ENCODE measurements at places on chromosomes 7 and 10.

DNA sequence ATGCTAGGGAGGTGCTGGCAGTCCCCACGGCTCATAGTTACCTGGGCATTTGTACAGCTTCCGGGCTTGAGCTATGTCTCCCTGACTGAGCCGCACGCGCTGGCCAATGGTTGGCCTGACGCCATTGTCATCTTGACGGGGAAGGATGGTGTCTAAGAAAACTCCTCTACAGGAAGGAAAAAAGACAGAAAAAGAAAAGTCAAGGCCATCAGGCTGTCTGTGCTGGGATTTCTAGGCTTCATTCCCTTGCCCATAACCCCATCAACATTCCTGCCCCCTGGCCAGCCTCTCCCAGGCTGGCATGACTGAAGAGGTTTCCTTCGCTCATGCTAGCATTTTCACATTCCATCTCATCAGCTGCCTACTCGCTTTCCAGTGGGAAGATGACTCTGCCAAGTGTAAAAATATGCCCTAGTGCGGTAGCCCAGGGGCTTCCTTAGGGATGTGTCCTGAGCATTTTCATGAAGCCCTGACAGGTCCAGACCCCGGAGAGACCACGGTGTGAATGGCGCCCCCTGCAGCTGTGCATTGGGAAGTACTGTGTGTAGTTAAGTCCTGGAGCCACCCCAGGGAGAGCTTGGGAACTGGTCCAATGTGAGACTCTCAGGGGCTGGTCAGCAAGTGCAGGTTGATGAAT is 54.5 kb upstream of the OPALIN start:
- DNase-seq, result no peak

- no peak for DNase-seq
These were observed 580.1 kb upstream of the AUTS2 start for GRCh38 chr7:69018200-69018599.

DNA sequence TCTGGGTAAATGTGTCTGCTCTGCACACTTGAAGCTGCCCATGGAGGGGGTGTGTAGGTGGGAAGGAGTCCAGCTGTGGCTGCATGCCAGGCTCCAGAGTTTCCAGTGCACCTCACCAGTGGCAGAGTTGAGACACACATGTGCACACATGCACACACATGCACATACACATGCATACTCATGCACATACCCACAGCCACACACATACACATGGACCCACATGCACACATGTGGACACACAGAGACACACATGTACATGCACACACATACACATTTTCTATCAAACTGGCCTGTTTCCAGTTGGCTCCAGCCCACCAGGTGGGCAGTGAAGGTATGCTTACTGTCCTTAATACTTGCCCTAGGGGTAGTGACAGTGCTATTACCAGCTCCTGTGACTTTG is 99.7 kb downstream of the RAMP3 start:
- no peak for DNase-seq

DNA sequence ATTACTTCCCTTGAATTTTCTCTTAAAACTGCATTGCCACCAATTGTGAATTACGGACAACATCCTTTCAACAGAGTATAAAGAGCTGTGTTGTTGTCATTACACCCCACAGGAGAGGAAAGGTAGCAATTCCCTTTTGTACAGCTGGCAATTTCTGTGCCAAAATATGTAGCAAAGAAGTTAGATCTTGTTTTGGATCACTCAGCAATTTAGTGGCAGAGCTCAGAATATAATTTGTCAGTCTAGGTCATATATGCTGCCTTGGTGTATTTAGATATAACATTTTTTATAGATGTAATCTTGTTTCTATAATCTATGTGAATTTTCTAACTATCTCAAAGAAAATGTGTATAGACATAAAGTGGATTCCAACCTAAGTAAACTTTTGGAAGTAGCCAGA is 38.8 kb downstream of the NRBF2 start:
- no peak for DNase-seq

DNA sequence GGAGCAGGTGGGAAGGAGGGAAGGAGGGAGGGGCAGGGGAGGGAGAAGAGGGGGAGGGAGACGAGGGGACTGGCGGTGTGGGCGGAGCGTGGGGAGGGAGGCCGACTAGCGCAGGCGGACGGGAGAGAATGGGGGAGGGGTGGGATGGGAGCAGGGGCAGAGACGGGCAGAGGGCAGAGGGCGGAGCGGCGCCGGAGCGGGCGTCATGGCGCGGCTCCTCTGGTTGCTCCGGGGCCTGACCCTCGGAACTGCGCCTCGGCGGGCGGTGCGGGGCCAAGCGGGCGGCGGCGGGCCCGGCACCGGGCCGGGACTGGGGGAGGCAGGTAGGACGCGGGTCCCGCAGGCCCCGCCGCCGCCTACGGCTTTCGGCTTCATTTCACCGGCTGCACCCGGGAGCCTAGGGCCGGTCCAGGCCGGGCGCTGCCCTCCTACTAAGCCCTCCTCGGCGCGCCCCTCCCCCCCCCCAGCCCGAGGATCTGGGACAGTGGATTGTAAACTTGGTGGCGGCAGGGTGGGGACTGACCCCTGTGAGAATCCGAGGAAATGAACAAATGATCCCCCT is at the start of gene MSRB2:
MSRB2 (plus strand) TSS at position 176 of the 562 bp plus-strand sequence; CDS start at position 206, 30 bp downstream.
- DNase-seq, result peak; percentile 94

GRCh38 chr10:33820531-33820930 is 486.1 kb upstream of the NRP1 start:
- DNase-seq, result no peak

- no peak for DNase-seq
These were observed 162.6 kb upstream of the AUTS2 start for GRCh38 chr7:69435711-69436110.
